ENCODE measurements at places on chromosomes 7 and 10.

DNA sequence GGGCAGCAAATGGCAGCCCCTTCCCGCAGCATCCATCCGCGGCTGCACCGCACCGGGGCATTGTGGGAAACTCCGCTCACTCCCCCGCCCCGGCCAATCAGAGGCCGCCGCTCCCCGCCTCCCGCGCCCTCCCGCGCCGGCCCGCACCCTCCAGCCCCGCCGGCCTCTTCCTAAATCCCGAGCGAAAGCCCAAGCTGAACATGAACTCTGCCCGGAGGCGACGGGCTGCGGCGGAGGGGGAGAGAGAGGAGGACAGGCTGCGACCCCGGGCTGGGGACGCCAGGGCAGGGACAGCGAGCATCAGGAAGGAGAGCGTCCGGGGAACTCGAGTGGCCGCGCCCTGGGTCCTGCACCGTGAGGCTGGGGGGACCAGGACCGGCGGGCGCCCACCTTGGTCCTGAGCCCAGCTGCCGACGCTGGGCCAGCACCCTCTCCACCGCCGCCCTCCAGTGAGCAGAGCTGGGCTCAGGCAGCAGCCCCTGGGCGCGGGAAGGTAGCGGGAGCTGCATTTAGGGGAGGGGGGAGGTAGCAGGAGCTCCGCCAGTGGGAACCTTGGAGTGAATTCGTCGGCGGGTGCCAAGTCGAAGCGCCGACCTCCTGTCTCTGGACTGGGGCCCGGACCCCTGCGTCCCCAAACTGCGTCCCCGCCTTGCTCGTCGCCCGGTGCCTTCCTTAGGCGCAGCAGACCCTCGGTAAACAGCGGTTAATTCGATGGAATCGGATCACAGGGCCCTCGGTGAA lies at the start of gene DGKI:
Gene DGKI, minus strand, starts transcription at position 148 of the 741 bp plus-strand sequence.
- peak; percentile 53 for DNase-seq

GRCh38 chr10:110487411-110488331 lies 10.0 kb upstream of the DUSP5 start:
- DNase-seq = no peak

DNA sequence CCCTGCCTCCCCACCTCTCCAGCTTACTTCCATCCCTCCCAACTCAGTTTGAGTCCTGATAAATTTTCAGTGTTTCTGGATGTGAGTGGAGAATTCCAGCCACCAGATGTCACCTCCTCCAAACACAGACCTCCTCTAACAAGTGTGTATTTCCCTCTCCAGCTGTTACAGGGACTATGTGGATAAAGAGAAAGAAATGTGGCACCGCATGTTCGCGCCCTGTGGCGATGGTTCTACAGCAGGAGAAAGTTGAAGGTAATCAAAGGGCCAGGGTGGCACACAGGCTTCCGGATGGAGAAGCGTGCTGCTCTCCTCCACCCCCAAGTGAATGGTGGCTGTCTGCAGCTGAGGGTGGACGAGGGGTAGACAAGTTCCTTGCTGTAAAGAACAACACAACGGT lies 14.7 kb downstream of the FKBP6 start:
- peak; percentile 20 for DNase-seq

DNA sequence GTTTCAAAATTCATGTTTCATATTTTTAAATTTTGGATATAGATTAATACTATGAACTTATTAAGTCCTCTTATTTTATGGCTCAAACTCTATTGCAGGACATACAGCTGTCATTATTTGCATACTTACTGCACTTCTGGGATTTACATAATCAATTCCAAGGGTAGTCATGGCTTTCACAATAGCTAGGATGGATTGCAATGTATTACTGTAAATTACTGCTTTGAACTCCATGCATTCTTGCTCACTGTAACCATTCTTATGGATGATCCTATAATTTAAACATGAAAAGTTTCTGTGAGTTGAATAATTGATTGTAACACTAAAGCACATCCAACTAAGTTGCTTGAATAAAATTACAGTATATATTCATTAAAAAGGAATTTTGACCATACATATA lies 23.5 kb downstream of the GNAT3 start:
- no peak for DNase-seq

DNA sequence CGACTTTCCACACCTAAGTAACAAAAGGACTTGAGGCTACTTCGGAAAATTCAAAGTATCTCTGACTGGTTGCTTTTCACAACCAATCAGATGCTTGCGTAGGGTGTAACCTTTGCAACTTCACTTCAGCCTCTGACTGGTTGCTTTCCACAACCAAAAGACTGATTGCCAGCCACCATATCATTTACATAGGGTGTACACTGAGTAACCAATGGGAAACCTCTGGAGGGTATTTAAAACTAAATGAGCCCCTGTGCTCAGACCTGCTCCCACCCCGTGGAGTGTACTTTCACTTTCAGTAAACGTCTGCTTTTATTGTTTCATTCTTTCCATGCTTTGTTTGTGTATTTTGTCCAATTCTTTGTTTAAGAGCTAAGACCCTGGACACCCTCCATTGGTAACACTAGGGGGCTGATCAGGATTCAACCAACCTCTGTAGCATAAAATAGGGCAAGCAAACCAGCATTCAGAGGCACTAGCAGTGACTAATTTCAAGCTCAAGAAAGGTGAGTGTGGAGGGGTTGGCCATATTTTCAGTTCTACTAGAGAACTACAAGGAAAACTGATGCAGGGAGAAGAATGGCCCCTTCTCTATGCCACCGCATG lies 390.8 kb downstream of the POM121L12 start:
- no peak for DNase-seq

- no peak for DNase-seq
These were observed 740.5 kb downstream of the SORCS1 start for GRCh38 chr10:106424054-106424453.

DNA sequence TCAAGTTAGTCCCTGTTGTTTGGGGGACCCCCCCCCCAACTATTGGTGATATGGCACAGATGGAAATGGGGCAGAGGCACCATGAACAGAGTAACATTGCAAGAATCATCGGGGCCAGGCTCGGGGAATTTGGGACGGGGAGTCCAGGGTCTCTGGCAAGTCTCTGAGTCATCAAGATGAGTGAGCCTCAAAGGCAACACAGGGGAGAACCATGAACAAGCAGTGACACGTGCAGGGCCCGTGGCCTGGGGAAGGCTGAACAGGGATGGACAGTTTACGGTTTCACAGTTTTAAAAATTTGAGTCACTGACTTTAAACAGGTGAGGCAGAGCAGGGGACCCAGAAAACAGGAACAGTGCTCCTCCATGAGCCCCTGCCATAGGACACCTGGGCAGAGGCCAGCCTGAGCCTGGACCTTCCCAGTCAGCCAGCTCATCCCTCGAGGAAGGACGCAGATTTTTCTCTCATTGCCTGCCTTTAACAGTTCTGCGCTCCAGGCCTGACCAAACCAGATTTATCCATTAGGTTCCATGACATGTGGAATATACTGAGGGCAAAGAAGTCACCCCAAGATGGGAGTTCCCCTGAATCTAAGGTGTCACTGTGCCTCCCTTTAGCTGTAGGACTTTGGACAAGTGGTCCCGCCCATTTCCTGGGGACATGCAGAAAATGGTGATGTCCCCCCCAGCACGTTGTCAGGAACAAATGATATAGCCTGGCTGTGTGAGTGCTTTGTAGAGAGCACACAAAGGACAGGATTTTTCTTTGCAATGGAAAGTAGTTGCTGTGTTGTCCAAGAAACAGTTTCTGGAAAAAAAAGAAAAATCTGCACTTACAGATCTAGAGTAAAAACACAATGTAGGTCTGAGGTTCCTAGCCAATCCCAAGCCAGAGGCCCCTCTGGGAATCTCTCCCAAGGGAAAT lies 23.8 kb downstream of the CHST15 start:
- DNase-seq = no peak

- DNase-seq = no peak
These were observed 24.7 kb downstream of the PDGFA start for GRCh38 chr7:494906-495305.

GRCh38 chr10:70064486-70064885 lies 11.8 kb downstream of the MACROH2A2 start:
- no peak for DNase-seq

DNA sequence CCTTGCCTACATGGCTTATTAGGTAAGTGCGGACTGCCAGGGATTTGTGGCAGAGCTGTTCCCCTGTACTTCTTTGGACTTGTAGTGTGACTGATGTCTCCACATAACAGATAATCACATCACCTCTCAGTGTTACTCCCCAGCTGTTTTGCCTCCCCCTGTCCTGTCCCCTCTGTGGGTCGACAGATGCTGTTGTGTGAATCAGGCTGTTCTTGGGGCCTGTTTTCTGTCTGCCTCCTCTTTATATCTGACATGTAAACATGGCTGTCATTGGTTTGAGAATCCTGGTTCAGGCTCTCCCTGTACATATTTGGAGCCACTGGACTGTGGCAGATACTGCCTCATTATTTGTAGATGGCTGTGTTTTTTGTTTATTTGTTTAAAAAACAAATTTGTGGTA lies 22.7 kb downstream of the CCNY start:
- no peak for DNase-seq

DNA sequence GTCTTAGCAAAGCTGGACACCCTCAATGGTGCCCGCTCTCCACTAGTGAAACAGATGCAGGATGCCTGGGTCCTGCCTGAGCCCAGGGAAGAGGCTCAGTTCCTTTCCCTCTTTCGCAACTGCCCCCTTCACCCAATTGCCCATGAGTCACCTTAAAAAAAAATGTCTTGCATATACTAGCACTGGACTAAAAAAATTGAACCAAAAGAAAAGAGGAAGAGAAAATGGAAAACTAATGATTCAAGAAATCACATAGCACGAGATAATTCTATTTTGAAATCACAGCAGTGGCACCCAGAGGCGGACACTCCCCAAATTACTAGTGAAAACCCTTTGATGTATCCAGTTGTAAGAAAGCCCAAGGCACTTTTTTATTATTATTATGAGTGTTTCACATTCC lies 972.5 kb downstream of the LRMDA start:
- DNase-seq = no peak

DNA sequence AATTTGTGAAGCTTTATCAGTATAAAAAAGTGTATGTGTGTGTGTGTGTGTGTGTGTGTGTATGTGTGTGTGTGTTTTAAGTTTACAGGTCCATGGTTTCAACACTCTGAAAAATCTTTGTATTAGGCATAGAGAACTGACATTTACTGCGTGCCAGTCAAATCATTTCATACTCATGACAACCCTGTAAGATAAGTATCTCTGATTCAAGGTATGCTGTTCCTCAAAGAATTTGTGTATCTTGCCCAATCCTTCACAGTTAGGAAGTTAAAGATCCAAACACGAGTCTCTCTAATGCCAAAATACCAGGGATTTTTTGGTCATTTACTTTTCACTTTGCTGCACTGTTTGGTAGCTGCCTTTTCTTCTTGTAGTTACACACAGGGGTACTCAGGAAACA lies 1121.3 kb upstream of the AUTS2 start:
- DNase-seq = no peak

DNA sequence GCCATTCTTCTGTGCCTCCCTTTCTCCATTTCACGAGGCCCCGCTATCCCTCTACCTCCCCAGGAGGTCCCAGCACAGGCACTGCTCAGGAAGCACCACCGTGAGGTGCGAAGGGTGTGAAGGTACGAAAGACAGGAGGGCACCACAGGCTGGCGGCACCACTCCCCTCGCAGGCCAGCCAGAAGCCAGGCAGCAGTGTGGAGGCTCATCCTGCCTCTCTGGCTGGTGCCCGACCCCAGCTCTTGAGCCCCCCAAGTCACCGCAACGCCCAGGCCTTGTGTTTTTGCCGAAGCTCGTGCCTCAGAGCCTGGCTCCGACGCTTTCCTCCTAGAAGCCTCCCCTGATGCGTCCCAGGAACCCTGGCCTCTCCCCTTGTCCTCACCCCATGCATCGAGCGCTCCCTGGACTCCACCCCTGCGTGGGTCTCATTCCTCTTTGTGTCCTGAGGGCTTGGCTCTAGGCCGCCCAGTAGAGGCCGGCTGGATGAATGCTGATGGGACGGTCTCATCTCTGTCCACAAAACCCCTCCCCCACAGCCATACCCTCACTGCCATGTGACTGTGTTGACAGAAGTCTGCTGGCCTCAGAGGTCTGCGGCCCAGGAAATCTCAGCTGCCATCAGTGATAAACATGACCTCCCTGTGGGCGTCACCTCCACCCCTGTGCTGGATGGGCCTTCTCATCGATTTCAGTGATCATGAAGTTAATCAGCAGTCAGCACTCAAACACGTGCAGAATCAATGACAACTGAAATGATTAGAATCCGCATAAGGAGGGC lies 19.3 kb downstream of the BRI3 start:
- DNase-seq = no peak

DNA sequence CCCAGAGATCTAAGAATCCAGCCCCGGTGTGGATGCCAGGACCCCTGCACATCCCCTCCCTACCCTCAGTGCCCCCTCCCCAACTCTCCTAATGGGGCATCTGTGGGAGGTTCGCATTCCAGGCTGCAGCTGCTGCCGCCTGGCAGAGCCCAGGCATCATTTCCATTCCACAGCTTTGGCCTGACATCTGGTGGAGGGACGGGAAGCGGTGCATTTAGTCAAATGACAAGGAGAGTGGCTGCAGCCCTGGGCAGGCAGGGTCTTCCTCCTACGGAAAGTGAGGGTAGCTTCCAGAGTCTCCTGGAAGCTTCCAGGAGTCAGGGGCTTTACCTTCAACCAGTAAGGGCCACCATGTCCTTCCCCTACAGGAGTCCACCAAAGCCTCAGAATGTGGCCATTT lies 30.8 kb downstream of the PRLHR start:
- DNase-seq = no peak

DNA sequence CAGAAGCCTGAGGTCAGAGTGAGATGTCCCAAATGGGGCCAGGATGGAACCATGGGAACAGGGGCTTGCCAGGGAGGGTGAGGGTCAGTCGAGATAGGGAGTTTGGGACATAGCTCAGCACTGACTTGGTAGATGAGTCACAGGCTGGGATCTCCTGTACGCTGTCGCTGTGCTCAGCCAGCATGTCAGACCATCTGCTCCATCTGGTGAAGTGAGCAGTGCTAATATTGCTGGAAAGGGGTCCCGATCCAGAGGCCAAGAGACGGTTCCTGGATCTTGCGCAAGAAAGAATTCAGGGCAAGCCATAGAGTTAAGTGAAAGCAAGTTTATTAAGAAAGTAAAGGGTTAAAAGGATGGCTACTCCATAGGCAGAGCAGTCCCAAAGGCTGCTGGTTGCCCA lies 505.6 kb downstream of the GALNT17 start:
- DNase-seq = no peak

GRCh38 chr7:16084370-16084769 lies 337.0 kb downstream of the CRPPA start:
- peak; percentile 95 for DNase-seq

DNA sequence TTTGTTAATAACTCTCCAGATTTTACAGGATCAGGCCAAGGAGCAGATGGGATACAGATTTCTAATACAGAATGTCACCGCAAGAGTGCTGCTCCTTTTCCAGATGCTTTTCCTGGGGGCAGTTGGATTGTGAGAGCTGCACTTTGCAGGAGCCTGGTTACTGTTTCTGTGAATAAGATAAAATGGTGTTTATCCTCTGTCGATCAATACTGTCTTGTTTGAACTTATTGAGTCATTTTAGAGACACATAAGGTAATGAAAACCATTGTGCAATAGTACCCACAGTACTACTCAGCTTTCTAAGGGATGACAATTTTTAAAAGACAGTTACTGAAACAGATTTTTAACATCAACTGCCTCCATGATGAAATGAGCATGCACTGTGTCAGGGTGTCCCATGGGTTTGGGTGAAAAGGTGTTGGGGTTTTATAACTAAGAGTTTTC lies 2.9 kb downstream of the A1CF start:
- DNase-seq = no peak

- DNase-seq = no peak
These were observed 84.3 kb upstream of the SKAP2 start for GRCh38 chr7:26948617-26949118.
